ENCODE measurements at places on chromosomes 5 and 9.

DNA sequence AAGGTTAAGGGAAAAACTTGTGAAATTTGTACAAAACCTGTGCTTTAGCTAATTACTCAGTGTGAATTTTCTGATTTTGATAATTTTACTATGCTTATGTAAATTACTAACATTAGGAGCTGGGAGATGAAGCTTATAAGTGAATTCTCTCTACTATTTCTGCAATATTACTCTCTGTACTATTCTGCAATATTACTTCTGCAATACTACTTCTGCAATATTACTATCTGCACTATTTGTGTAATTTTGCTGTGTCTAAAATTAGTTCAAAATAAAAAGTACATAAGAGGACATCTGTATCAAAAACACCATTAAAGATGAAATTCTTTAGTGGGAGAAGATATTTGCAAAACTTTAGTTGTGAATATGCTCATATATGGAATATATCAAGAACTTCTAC lies 62.9 kb downstream of the C9 start:
- DNase-seq, result no peak

- no peak for DNase-seq
Measured at GRCh38 chr5:63211448-63212132, 633.0 kb downstream of the LRRC70 start.

DNA sequence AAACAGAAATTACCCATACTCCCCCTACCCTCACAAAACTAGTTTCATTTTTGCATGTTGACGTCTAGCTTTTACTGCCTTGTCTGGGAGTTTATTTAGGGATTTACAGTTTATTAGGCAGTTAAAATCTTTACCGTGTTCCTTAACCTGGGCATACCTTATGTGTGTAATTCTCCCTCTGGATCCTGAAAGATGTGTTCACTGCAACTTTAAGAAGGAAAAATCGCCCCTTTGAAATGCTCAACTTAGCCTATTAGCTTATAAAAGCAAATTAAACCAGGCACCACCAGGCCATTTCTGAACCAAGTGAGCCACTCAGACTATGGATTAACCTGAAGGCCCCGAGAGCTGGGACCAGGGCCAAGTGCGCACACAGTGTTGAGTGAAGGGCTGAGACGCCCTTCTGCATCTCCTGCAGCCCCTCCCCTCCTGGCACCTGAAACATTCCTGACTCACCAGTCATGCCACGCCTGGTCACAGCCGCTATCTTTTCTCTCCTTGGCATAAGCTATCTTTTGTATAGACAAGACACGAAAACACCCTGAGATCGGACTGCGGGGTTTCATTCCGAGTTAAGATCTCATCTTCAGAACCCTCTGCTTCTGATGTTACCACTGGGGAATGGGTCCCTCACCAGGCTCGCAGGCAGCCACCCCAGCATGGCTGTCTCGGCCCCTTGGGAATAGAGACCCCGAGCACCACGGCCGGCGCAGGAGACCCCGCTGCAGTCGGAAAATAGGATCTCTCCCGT lies 111.9 kb downstream of the ROR2 start:
- no peak for DNase-seq

DNA sequence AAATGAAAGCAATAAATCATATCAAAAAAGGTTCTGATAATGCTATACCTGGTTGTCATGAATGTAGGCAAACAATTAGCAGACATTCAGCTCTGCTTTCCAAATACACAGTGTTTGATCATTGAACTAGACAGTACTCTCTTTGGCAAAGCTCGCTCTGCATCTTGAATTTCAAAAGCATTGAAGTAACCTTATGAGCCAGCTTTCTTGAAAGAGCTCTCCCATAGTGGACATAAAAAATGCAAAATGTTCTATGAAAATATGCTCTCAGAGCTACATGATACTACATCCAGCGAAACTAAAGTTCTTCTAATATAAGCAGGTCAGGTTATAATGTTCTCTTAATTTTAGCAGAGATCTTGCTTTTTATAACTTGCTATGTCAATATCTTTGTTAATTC lies 533.4 kb downstream of the CSNK1G3 start:
- DNase-seq, result no peak

DNA sequence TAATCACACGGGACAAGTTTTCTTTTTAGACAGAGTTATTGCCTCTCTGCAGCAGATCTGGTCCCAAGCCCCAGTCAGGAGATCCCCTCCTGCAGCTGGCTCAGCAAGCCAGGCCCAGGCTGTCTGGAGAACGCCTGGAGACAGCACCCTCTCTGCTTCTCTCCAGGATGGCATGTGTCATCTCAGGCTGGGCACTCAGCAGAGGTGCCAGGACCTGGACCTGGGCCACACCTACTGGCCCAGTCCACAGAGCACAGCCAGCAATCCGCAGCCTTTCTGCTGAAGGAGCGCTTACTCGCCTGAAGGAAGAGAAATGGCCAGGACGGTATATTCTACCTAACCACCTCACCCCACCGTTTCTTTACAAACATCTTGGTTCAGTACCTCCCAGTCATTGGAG lies 4.7 kb upstream of the TBC1D9B start:
- no peak for DNase-seq

DNA sequence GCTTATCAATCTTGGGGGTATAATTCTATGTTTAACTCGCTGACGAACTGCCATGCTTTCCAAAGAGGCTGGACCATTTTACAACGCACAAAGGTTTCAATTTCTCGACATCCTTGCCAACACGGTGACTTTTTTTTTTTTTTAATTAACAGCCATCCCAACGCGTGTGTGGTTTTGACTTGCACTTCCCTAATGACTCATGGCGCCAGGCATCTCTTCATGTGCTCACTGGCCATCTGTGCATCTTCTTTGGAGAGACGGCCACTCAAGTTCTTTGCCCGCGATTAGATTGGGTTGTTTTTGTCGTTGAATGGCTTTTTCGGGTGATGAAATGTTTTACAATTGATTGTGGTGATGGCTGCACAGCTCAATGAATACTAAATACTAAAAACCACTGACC lies 12.5 kb upstream of the CARD9 start:
- no peak for DNase-seq

GRCh38 chr9:93824386-93825294 lies 130.5 kb downstream of the BARX1 start:
- DNase-seq, result no peak

GRCh38 chr5:159096924-159097783 lies 2.6 kb downstream of the EBF1 start:
- no peak for DNase-seq

GRCh38 chr5:128538250-128539037 lies 399 bp upstream of the FBN2 start:
- no peak for DNase-seq
